ENCODE measurements at places on chromosomes 2 and 18. TPM values are rescaled to one million over a fixed set of nuclear protein-coding genes. Genes with fewer than 3 reads are reported as not detected.
A peak's percentile ranks its signal among the peaks of the same experiment; 100 is the strongest.

GRCh38 chr2:230246206-230246605 is 20.7 kb downstream of the SP140 start:
- DNase-seq = no peak

DNA sequence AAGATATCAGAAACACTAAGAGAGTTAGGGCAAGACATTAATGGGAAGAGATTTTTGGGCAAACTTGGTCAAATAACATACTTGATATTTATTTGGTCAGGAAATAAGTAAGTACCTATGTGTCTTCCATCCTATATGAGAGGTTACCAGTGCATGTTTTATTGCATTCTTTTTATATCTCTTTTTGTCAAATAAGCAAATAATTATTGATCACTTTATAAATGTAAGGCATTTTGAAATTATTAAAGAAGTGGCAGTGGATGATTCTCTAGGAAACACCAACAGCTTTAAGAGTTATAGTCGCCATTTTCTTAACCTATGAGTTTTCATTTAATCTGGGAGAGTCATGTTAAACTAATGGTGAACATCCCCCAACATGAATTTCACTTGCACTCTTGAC is 453.3 kb downstream of the MEIS1 start:
- no peak for DNase-seq

DNA sequence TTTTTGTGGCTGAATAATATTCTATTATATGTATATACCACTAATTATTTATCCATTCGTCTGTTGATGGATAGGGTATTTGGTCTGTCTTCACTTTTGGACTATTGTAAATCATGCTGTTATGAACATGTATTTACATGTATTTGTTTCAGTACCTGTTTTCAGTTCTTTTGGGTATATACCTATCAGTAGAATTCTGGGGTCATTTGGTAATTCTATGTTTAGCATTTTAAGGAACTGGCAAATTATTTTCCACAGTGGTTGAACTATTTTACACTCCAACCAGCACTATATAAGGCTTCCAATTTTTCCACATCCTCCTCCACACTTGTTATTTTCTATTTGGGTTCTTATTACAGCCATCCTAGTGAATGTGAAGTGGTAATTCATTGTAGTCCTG is 12.4 kb upstream of the TANK start:
- DNase-seq = no peak

DNA sequence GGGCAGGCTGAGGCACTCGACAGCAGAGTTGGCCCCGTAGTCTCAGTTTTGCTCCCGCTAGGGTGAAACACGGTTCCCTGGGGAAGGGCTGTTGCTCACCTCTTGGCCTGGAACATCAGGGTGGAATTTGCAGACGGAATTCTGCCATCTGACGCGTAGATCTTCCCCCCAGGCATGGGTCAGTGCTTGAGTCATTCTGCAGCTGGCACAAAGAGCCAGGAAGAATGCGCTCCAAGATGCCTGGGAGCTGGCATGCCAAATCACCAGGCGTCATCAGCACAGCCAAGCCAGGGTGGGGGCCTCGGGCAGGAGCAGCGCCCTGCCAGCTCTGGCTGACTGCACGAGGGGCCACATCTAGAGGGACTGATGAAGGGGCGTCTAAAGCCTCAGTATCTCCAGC is 42.7 kb downstream of the ODC1 start:
- peak; percentile 93 for DNase-seq

DNA sequence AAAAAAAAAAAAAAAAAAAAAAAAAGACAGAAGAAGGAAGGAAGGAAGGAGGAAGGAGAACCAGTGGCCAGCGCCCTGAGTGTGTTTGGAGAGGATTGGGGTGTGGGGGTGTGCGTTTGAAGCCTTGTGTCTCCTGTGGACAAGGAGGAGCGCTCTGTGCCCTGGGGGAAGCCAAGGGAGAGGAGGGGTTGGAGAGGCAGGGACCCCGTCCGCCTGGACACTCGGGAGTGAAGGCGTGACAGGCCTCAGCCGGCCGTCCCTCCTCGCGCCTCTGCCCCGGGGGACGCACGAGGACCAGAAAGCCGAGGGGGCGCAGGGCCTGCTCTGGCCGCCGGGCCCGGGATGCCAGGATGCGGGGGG is 44.9 kb downstream of the SERTAD2 start:
- DNase-seq = no peak

DNA sequence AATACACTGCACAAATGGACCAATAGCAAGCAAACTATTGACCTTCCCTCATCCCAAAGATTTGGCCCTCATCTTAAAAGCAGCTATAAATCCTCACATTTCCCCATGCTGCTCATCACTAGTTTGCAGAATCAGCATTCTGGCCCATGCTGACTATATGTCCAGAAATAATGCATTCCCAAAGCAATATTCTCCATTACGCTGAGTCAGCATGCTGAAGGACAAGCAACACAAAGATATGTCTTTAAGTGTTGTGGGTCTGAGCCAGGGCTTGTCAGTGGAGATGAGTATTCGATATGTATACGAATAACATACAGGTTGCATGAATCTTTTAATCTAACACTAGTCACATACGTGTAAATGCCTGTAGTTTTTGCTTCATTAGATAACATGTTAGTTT is 1045.0 kb upstream of the DDX18 start:
- no peak for DNase-seq

GRCh38 chr2:30503695-30504052 is 56.6 kb downstream of the LCLAT1 start:
- no peak for DNase-seq

The RNF152 gene
- total RNA-seq = 24.9 TPM

The REL gene
- 23.8 TPM for total RNA-seq

The KIF3C gene
- 20.7 TPM for total RNA-seq

The CAVIN2 gene
- 37.8 TPM for total RNA-seq

The NT5C1B gene
- not detected for total RNA-seq

All from aorta (tissue), 5 donors.